ENCODE measurements at places on chromosomes 13 and 19.

DNA sequence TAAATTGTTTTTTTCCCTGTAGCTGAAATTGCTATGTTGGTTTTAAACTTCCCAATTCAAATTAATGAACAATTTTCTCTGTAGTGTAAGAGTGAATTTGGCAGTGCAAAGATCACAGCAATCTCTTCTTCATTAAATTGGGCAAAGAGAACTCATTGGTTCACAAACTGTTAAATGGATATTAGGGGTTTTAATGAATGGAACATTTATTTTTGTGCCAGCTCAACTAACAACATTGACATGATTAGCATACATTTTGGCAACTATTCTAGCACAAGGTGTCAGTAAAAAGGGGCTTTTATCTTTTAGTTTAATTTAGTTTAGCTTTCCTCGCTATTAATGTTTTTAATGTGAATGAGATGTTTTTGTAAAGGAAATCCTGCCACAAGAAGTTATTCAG, 7.1 kb downstream of the PCDH20 start:
- H3K36me3 ChIP-seq, result no peaks in the 10 kb centered on the region
- DNase-seq, result no peak
- no peaks in the 10 kb centered on the region for H3K4me1 ChIP-seq
- H3K27ac ChIP-seq, result no peak overlapping the region

DNA sequence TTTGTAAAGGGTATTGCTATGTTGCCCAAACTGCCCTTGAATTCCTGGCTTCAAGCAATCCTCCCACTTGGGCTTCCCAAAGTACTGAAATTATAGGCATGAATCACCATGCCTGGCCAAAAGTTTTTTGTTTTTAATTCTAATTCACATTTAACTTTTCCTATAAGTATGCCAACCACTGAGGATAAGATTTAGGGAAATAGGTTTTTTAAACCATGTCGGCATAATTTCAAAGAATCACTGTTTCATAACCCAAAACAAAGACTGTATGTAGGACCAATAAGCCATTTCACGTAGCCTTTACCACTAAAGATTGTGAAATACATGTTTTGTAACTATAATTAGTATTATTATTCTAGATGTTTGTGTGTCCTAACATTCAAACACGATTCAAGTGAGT, 8.2 kb downstream of the ZDHHC20 start:
- no peak overlapping the region for H3K4me3 ChIP-seq
- DNase-seq, result no peak
- H3K4me1 ChIP-seq, result peaks cover 53% of the 10 kb centered on the region
- H3K36me3 ChIP-seq, result peaks cover 9% of the 10 kb centered on the region

- no peaks in the 10 kb centered on the region for H3K27me3 ChIP-seq
- peak; percentile 70 for DNase-seq
- H3K27ac ChIP-seq, result peak within 1 kb of the TSS; percentile 98
- peaks cover 26% of the 10 kb centered on the region for H3K4me1 ChIP-seq
Measured at GRCh38 chr19:11089254-11090013, at the start of gene LDLR. Gene LDLR, plus strand, starts transcription at chr19:11089463. Its CDS starts 86 bp downstream, at chr19:11089549.

DNA sequence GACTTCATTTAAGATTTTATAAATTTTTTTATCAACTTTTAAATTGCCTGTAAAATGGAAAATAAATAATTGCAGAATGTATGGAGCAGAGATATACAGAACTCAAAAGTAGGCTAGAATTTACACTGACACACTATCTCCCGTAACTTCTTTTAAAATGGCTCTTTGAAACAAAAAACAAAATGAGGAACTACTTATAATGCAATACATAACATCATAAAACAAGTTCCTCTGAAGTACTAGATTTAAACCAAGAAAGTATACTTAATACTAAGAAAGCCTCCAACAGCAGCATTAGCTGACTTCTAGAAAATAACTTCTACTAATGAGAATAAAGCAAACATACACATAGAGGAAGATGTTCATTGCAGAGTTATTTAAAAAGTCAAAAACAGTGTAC, 17.0 kb downstream of the RBM26 start:
- H3K27ac ChIP-seq, result no peak overlapping the region
- H3K27me3 ChIP-seq, result no peaks in the 10 kb centered on the region
- no peak for DNase-seq

- no peak overlapping the region for H3K4me3 ChIP-seq
- H3K27ac ChIP-seq, result no peak overlapping the region
- H3K4me1 ChIP-seq, result no peaks in the 10 kb centered on the region
- H3K27me3 ChIP-seq, result peaks cover 8% of the 10 kb centered on the region
Measured at GRCh38 chr13:44872751-44873150, 116.5 kb downstream of the NUFIP1 start.
